ENCODE measurements at places on chromosomes 3 and 15. TPM values are rescaled to one million over a fixed set of nuclear protein-coding genes. Genes with fewer than 3 reads are reported as not detected.

GRCh38 chr3:24351779-24352469 lies 142.7 kb downstream of the THRB start:
- H3K4me1 ChIP-seq = no peaks in the 10 kb centered on the region
- H3K4me3 ChIP-seq = no peak overlapping the region
- DNase-seq = no peak
- H3K27me3 ChIP-seq = no peaks in the 10 kb centered on the region
- no peak overlapping the region for H3K27ac ChIP-seq
- no peaks in the 10 kb centered on the region for H3K36me3 ChIP-seq

GRCh38 chr3:111151438-111151837 lies 79.8 kb downstream of the NECTIN3 start:
- no peak overlapping the region for H3K4me3 ChIP-seq
- H3K27me3 ChIP-seq = no peaks in the 10 kb centered on the region
- no peaks in the 10 kb centered on the region for H3K36me3 ChIP-seq
- no peak overlapping the region for H3K27ac ChIP-seq

- H3K4me3 ChIP-seq = no peak overlapping the region
- no peaks in the 10 kb centered on the region for H3K27me3 ChIP-seq
- no peaks in the 10 kb centered on the region for H3K36me3 ChIP-seq
- DNase-seq = no peak
Observed at GRCh38 chr15:68770216-68770615, 50.5 kb downstream of the ANP32A start.

GRCh38 chr3:8741581-8742261 lies 8.1 kb downstream of the CAV3 start:
- no peaks in the 10 kb centered on the region for H3K4me1 ChIP-seq
- H3K4me3 ChIP-seq = no peak overlapping the region
- no peaks in the 10 kb centered on the region for H3K36me3 ChIP-seq
- peak; percentile 53 for DNase-seq
- H3K27ac ChIP-seq = no peak overlapping the region
- no peaks in the 10 kb centered on the region for H3K27me3 ChIP-seq

DNA sequence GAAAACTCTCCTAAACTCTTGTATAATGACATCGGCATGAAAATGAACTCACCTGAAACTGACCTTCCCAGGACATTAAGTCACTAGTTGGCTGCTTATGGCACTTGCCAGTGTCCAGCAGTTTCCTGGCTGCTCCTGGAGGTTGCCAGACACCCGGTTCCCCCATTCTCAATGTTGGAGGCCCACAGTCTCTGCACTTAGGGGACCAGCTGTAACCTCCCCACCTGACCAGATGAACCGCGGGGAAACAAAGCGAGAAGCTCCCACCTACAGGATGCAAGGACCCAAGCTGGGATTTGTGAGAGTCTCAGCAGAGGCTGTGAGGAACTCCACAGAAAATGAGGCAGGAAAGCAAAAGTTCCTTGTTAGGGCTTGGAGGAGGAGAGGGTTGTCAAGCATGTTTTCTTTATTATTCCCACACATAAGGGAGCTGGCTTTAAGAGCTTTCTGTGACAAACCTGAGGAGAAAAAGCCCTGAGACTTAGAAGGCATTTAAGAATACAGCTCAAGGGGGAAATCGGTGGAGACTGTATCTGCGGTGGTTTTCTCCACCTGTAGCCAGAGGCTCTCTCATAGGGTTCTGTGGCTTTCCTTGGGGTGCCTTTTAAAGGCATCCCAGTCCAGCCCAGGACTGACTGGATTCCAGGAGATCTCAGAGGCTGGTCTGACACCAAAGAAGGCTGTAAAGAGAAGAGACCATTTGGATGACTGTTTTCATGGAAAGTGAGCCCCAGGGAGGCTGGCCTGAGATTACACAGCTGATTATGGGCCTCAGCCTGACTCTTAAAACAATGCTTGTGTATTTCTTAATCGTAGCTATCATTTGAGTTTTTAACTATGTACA lies 4.6 kb downstream of the TPM1 start:
- peak overlapping the region; percentile 81 for H3K4me3 ChIP-seq
- peaks cover 40% of the 10 kb centered on the region for H3K27me3 ChIP-seq
- peaks cover 36% of the 10 kb centered on the region for H3K4me1 ChIP-seq
- H3K36me3 ChIP-seq = no peaks in the 10 kb centered on the region
- no peak overlapping the region for H3K27ac ChIP-seq
- no peak for DNase-seq

DNA sequence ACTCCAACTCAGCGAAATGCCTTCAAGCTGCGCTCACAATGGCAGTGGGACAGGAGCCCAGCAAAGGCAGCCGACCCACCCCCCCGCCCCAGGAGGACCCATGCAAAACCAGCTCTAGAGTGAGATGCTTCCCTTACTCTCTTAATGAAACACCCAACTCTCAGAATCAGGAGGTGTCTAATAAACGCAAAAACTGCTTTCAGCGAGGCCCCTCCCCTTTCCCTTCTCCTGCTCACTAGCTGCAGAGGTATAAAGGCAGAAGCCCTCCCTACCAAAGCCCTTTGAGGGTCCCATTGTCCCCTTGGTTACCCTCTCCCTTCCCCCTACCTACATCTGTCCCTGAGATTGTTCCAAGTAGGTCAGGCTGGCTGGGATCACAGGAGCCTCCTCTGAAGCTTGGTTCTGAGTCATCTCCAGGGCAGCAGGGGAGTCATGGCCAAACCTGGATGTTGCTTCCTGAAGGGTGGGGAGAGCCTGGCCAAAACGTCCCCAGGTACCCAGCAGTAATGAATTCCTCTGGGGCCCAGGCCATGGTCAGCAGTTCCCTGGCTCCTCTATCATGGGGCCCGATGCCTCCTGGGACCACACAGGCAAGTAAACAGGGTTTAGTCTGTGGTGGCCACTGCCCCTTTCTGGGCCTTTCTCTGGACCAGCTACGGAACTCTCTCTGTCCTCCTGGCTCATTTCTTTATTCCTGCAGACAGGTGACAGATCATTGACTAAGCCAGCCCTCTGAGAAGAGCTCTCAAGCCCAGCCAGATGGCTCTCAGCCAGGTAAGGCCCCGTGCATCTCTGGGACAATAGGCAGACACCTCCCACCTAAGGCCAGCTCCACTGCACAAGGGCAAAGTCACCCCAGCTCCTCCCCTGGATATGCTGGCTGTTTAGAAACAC lies 8.6 kb downstream of the KLHL25 start:
- H3K27ac ChIP-seq = no peak overlapping the region
- no peak overlapping the region for H3K4me3 ChIP-seq
- no peak for DNase-seq
- peaks cover 10% of the 10 kb centered on the region for H3K4me1 ChIP-seq
- no peaks in the 10 kb centered on the region for H3K27me3 ChIP-seq

- peaks cover 13% of the 10 kb centered on the region for H3K4me1 ChIP-seq
- H3K4me3 ChIP-seq = no peak overlapping the region
- no peak overlapping the region for H3K27ac ChIP-seq
Observed at GRCh38 chr3:9978710-9979305, 7.8 kb downstream of the EMC3 start.

DNA sequence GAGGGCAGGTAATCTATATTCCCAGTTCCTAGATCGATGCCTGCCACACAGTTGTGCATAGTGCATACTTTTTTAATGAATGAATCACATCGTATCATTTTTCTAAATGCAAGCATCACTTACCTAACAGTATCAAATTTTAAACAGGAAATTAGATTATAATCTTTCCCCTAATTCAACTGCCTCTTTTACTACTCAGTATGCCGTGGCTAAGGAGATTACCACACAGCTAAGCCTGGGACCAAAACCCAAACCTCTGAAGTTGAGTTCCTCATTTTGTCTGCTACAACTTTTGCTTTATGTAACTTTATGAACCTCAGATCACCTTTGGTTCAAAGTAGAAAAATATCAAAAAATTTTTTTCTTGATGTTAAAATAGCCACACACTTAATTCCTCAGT lies 53.2 kb upstream of the FNDC3B start:
- no peaks in the 10 kb centered on the region for H3K36me3 ChIP-seq
- H3K27ac ChIP-seq = no peak overlapping the region
- peak; percentile 63 for DNase-seq
- peaks cover 16% of the 10 kb centered on the region for H3K4me1 ChIP-seq
- no peak overlapping the region for H3K4me3 ChIP-seq

DNA sequence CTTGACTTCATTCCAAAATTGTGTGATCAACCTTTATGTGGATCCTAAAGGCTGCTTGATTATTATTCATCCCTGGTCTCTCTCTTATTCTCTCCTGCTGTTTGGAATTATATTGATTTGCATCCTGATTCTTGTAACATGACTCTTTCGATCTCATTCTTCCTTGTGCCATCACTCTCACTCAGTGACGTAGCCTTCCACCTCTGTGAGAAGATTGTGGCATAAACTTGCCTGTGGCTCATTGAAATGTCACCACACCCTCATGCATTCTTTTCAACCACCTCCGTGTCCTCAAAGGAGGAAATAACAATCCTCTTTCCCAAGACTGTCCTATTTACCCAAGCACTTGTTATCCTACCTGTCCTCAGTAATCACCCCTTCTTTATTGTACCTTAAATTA lies 41.3 kb upstream of the GCNT3 start:
- H3K27ac ChIP-seq = no peak overlapping the region
- H3K4me3 ChIP-seq = no peak overlapping the region
- no peaks in the 10 kb centered on the region for H3K36me3 ChIP-seq
- H3K4me1 ChIP-seq = no peaks in the 10 kb centered on the region

GRCh38 chr3:100316641-100317069 lies 17.9 kb upstream of the NIT2 start:
- no peak overlapping the region for H3K27ac ChIP-seq
- no peaks in the 10 kb centered on the region for H3K36me3 ChIP-seq
- no peak overlapping the region for H3K4me3 ChIP-seq
- H3K27me3 ChIP-seq = no peaks in the 10 kb centered on the region
- peaks cover 3% of the 10 kb centered on the region for H3K4me1 ChIP-seq
- DNase-seq = peak; percentile 77

DNA sequence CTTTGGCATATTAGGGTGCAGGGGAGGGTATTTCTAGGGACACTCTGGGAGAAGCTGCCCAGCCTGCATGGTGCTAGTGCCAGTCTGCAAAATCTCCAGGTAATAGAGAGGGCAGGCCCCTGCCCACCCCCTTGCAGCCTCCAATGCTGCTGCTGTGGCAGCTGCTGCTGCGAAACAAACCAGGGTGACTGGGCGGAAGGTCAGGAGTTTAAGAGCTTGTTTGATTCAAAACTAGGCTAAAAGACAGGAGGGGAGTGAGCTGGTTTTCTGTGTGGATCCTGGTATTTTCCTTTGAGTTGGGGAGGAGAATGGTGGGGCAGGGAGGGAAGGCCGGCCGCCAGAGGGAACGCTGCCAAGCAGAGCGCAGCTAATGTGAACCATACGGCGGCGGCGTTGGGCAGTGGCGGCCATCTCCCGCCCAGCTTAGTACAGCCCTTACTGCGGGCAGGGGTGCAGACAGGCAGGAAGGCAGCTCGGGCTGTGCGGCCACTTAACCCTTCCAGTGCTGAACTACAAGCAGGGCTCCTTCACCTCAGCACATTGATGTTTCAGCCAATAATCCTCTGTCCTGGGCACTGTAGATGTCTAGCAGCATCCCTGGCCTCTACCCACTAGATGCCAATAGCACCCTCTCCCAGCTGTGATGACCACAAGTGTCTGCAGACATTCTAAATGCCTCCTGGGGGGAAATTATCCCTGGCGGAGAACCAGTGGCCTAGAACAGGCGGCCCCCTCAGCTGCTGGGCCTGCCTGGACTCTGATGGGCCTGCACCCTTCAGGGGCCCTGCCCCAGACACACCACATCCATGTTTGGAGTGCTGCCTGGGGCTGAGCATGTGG lies 125.7 kb downstream of the EEFSEC start:
- H3K4me3 ChIP-seq = no peak overlapping the region
- no peaks in the 10 kb centered on the region for H3K36me3 ChIP-seq
- H3K4me1 ChIP-seq = peaks cover 17% of the 10 kb centered on the region
- H3K27ac ChIP-seq = peak overlapping the region; percentile 60
- no peaks in the 10 kb centered on the region for H3K27me3 ChIP-seq

GRCh38 chr3:186772701-186773417 lies 10.5 kb upstream of the EIF4A2 start:
- H3K4me1 ChIP-seq = no peaks in the 10 kb centered on the region
- no peaks in the 10 kb centered on the region for H3K36me3 ChIP-seq
- no peak overlapping the region for H3K4me3 ChIP-seq

GRCh38 chr3:19641408-19641807 lies 292.6 kb downstream of the EFHB start:
- H3K27me3 ChIP-seq = no peaks in the 10 kb centered on the region
- H3K4me1 ChIP-seq = no peaks in the 10 kb centered on the region
- H3K27ac ChIP-seq = no peak overlapping the region
- H3K36me3 ChIP-seq = no peaks in the 10 kb centered on the region
- H3K4me3 ChIP-seq = no peak overlapping the region

- no peak overlapping the region for H3K4me3 ChIP-seq
- no peak for DNase-seq
- no peaks in the 10 kb centered on the region for H3K4me1 ChIP-seq
- no peaks in the 10 kb centered on the region for H3K36me3 ChIP-seq
Observed at GRCh38 chr3:42191443-42191747, 74.6 kb downstream of the CCK start.

GRCh38 chr3:69998759-69999139 lies 784 bp upstream of the SAMMSON start:
- H3K27ac ChIP-seq = peak overlapping the region; percentile 19
- no peaks in the 10 kb centered on the region for H3K27me3 ChIP-seq
- H3K4me3 ChIP-seq = peak overlapping the region; percentile 12
- H3K4me1 ChIP-seq = peaks cover 11% of the 10 kb centered on the region
- DNase-seq = peak; percentile 40
- H3K36me3 ChIP-seq = no peaks in the 10 kb centered on the region

- no peak overlapping the region for H3K4me3 ChIP-seq
- no peaks in the 10 kb centered on the region for H3K27me3 ChIP-seq
- no peak for DNase-seq
- H3K27ac ChIP-seq = no peak overlapping the region
Observed at GRCh38 chr3:53694666-53695323, 151.4 kb downstream of the CHDH start.

- peak; percentile 19 for DNase-seq
- no peak overlapping the region for H3K4me3 ChIP-seq
- no peak overlapping the region for H3K27ac ChIP-seq
Observed at GRCh38 chr3:39541917-39542329, 74.4 kb downstream of the MOBP start.

GDPGP1 gene
- 5.2 TPM for total RNA-seq

SLCO2A1 gene
- not detected for total RNA-seq

NLGN1 gene
- total RNA-seq = 0.39 TPM

PTPRG gene
- 11.5 TPM for total RNA-seq

GOLGA8K gene
- not detected for total RNA-seq

UBR1 gene
- total RNA-seq = 30.8 TPM

HRG gene
- not detected for total RNA-seq

Measured in A673 (cell line).